ENCODE measurements at places on chromosomes 12 and 14.
A peak's percentile ranks its signal among the peaks of the same experiment; 100 is the strongest.

- DNase-seq: no peak
Observed at GRCh38 chr14:69660344-69661193, 49.2 kb downstream of the SUSD6 start.

- peak; percentile 62 for DNase-seq
Observed at GRCh38 chr12:57242691-57243454, 8.1 kb downstream of the STAC3 start.

DNA sequence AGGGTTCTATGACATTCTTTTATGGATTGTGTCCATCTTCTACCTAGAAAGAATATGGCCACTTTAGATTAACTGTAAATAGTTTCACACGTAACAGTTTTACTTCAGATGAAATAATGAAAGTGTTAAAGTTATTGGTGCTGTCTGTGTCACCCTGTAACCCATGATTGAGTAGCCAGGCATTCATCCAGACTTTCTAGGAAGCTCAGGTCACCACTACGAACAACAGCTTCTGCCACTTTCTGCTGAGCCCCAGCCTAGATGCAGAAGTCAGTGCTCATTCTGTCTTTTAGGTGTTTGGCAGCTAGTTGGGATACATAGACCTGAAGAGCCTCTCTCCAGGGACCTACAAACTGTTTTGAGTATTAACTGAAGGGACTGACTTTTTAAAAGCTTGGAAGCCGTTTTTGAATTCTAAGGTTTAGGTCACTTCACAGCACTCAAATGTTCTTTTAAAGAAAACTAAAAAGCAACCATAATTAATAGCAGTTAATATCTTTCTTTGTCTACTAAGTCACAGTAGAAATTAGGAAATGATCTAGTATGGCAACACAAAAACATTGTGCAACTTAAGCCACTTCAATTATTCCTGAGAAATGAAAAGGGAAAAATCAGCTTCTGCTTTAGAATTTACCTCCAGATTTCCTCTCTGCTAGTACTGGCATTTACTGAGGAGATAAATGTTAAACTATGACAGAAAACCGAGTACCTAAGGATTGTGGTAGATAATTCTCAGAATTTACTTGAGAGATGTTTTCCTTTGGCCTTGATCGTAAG lies 266.9 kb downstream of the CCDC91 start:
- DNase-seq: no peak

DNA sequence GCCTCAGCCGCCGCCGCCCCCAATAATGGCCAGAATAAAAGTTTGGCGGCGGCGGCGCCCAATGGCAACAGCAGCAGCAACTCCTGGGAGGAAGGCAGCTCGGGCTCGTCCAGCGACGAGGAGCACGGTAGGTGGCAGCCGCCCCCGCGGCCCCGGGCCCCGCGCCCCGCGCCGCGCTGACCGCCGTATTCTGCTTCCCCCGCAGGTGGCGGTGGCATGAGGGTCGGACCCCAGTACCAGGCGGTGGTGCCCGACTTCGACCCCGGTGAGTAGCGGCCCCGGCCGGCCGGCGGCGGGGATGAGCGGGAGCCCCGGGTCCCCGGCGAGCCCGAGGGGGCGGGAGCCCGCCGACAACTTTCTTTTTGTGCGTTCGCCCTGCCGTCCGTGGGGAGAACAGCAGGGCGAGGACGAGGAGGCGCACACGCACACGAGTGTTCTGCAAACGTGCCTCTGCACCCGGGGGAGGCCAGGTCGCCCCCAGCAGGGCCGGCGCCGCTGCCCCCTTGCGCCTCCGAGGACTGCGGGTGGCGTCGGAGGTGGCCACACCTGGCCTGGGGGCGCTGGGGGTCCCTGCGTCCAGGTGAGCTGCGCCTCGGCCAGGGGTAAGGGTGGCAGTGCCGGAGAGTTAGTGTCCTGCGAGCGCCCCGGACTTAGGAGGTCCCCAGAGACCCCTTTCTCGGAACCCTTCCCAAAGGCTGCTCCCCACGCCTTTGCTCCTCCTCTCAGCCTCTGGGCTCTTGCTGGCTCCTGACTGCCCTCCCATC lies 794 bp downstream of the RCOR1 start:
- peak; percentile 63 for DNase-seq

- peak; percentile 28 for DNase-seq
Observed at GRCh38 chr12:109625131-109625559, 51.6 kb downstream of the MVK start.

DNA sequence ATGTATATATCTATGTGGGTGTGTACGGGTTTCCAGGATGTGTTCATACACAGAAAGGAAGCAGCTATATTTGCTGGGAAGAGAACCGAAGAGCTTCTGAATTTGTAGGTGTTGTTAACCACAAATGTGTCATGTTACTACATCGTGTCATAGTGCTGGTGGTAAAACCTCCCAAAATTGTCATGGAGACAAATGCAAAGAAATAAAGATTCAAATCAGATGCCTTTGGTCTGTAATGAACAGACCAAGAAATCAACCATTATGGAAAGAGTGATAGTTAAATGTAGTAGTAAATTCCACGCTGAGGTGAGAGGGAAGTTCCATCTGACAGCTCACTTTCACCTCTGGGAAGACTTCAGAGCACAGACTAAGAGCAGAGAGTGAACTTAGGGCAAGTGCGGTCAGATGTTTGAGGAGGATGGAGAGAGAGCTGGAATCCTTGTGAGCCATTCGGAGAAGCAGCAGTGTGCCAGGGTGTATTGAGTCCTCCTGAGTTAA lies 487.5 kb downstream of the TMEM121 start:
- DNase-seq: no peak

- DNase-seq: no peak
Observed at GRCh38 chr14:100084591-100084990, 19.4 kb downstream of the EVL start.

DNA sequence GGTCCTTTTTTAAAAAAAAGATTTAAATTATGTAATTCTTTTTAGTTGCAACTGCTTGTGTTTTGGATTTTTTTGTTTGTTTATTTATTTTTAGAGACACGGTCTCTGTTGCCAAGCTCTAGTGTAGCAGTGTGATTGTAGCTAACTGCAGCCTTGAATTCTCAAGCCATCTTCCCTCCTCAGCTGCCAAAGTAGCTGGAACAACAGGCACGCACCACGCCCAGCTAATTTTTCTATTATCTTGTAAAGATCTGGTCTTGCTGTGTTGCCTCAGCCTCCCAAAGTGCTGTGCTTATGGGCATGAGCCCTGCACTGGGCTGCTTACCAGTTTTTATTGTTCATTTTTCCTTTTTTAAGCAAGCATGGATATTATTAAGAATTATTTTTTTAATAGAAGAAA lies 10.6 kb upstream of the ART4 start:
- peak; percentile 24 for DNase-seq

- DNase-seq: no peak
Observed at GRCh38 chr12:49588281-49588680, 17.2 kb downstream of the FAM186B start.

- DNase-seq: no peak
Observed at GRCh38 chr14:68749487-68750475, 43.1 kb downstream of the ZFP36L1 start.

DNA sequence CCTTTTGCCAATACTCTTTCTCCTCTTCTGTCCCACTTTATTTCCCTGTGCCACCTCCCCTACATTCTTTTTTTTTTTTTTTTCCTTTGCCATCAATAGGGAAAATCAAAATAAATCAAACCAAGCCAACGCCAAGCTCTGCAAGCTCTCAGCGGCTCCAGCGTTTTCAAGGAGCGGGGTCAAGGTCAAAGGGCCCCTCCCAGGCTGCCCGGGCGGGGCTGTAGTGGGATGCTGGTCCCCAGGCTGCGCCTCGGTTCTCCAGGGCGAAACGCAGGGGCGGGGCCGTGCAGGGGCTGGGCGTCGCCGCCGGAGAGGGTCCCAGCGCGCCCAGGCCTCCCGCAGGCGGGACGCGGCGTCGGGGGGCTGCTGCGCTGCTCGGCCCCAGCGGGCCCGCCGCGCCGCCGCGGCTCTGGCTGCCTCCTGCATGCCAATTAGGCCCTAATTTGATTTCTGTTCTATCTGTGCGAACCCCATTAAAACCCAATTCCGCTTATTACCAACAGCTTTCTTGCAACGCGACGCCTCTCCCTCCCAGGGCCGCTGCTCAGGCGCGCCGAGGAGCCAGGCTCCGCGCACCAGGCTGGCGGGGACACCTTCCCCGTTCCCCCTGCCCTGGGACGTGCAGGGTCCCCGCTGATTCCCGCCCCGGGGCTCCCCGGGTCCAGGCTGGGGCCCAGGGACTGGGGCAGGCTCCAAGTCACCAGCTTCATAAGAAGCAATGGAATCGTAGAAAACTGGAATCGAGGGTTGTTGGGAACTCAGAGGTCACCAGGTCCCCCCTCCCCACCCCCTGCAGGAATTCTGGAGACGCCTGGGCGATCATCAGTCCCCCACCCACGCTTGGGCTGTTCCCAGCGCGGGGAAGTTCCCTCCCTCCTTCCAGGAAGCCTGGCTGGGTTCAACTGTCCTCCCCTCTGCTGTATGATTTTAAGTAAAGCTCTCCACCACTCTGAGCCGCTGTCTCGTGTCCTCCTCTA lies 50.7 kb upstream of the MAP1LC3B2 start:
- peak; percentile 48 for DNase-seq

DNA sequence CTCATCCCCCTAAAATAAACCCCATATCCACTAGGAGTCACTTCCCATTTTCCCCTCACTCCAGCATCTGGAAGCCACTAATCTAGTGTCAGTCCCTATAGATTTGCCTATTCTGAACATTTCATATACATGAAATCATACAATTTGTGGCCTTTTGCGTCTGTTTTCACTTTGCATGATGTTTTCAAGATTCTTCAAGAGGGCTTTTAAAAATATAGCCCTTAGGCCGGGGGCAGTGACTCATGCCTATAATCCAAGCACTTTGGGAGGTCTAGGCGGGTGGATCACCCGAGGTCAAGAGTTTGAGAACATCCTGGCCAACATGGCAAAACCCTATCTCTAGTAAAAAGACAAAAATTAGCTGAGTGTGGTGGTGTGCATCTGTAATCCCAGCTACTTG lies 104.7 kb downstream of the VEZT start:
- no peak for DNase-seq

- no peak for DNase-seq
Observed at GRCh38 chr12:33614630-33615029, 175.0 kb upstream of the SYT10 start.

- no peak for DNase-seq
Observed at GRCh38 chr12:131607658-131608447, 103.0 kb upstream of the SFSWAP start.

DNA sequence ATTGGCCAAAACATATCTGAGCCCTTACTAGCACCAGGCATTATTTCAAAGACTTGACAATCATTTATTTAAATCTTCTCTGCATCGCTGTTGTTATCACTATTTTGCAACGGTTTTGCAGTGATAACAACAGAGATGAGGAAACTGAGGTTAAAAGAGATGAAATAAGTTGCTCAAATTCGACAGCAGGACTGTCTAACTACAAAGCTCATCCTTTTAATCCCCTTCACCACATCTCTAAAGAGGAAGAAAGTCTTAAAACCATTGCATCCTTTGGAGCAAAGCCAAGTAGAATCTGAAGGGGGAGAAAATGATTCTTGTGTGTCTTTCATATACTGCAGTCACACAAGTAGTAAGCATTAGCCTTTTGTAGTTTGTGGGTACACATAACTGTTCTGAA lies 14.8 kb upstream of the ETNK1 start:
- no peak for DNase-seq

DNA sequence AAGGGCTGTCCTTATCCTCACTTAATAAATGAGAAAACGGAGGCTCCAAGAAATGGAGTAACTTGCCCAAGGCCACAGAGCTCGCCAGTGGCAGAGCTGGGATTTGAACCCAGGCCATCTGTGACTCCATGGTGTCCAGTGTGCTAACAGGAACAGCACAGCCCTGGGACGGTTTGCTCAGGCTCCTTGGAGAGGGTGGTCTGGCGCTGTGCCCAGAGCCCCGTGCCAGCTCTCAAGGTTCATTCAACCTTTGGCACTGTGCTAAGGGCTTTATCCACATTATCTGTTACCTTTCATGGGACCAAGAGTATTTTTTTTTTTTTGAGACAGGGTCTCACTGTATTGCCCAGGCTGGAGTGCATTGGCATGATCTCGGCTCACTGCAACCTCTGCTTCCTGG lies 8.1 kb downstream of the DAO start:
- no peak for DNase-seq

GRCh38 chr12:12714276-12715021 lies 2.7 kb upstream of the CDKN1B start:
- no peak for DNase-seq

- DNase-seq: no peak
Observed at GRCh38 chr12:90489141-90489540, 465.8 kb downstream of the CCER1 start.

GRCh38 chr12:112191840-112192321 lies 66.5 kb downstream of the TRAFD1 start:
- DNase-seq: no peak

GRCh38 chr12:29333178-29333577 lies 47.8 kb downstream of the ERGIC2 start:
- DNase-seq: no peak

DNA sequence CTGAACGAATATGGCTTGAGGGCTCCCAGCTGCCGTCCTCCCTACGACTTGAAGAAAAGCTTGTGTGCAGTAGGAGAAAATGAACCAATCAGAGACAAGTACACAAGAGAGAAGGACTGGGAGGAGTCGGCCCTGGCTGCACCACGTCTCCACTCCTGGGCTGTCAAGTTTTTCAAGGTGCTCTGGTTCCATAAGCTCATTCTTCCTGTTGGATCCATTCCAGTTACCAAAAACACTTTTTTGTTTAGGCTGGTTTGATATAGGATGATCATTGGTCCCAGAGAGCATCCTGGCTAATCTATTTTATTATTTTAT lies 2.8 kb upstream of the A2ML1 start:
- no peak for DNase-seq

- DNase-seq: no peak
Observed at GRCh38 chr14:71204231-71204630, 297.0 kb downstream of the PCNX1 start.

DNA sequence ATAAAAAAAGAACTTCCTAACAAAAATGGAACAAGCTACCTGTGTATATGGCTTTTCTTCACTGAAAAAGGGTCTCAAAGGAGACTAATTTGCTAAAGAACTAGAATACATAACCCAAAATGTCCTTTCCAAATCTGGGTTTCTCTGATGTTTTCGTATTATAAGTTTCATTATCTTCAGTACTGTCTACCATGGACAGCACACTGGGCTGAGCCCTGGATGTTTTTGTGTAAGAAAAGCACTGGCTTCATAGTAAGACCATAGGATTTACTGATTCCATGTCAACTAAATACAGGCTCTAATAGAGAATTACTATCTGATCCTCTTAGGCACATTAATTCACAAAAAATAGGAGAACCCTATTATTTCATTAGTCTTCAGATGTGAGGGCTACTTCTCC lies 94.3 kb upstream of the GPHB5 start:
- no peak for DNase-seq

GRCh38 chr14:68696266-68696665 lies 96.6 kb downstream of the ZFP36L1 start:
- DNase-seq: no peak

- DNase-seq: peak; percentile 76
Observed at GRCh38 chr12:108730365-108731104, 783 bp downstream of the CORO1C start.

- no peak for DNase-seq
Observed at GRCh38 chr14:36208690-36209278, 32.3 kb upstream of the PTCSC3 start.

DNA sequence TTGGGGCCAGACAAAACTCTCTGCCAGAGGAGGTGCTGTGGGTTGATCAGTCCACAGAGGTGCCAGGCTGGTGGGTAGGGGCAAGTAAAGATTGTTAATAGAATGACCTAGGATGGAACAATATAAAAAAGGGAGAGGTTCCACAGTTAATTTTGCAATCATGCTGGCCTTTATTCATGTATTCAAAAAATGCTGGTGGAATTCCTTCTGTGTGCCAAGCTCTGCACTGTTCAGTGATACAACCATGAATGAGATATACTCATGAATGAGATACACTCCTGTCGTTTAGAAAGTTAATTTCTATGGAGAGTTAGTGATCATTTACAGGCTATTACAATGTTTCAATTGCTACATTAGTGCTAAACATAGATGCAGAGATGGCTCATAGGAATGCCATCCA lies 252.6 kb upstream of the RMST start:
- DNase-seq: no peak

Data from left cardiac atrium (tissue), 4 donors.